ENCODE measurements at places on chromosomes 11 and 22.

- no peak for DNase-seq
Measured at GRCh38 chr11:2129699-2130366, 9.4 kb downstream of the IGF2 start.

GRCh38 chr11:92330114-92330513 is 105.5 kb downstream of the FAT3 start:
- no peak for DNase-seq

GRCh38 chr11:5596607-5597201 is at the start of gene TRIM6:
Gene TRIM6 (plus strand): TSS chr11:5596637. CDS start chr11:5596898, 261 bp downstream.
- DNase-seq: no peak

DNA sequence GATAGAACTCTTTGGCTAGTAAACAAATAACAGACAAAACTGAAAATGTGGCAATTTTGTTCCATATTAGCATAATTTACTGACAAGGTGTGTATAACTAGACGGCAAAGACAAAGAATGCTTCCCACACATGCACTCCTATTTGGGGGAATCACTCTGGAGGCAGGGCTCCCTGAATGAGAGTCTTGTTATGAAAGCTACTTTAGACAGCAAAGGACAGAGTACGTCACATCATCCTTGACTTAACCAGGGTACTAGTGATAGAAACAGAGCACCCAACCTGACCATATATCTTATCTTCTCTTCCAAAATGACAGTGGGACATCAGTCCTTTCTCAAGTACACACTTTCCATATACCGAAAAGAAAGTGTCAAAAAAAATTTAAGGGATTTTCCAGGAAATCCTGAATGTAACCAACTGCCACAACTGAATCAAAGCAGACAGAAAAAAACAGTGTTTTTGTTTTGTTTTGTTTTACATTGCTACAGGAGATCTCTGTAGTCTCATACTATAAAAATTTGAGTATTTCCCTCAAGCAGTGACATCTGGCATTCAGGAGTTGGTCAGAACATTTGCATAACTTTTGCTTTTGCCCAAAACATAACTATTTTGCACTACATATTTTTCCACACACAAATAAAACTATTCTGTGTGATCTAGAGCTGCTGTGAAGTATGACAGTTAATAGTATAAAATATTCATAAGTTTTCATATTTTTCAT is 98.9 kb downstream of the ARHGAP20 start:
- no peak for DNase-seq

DNA sequence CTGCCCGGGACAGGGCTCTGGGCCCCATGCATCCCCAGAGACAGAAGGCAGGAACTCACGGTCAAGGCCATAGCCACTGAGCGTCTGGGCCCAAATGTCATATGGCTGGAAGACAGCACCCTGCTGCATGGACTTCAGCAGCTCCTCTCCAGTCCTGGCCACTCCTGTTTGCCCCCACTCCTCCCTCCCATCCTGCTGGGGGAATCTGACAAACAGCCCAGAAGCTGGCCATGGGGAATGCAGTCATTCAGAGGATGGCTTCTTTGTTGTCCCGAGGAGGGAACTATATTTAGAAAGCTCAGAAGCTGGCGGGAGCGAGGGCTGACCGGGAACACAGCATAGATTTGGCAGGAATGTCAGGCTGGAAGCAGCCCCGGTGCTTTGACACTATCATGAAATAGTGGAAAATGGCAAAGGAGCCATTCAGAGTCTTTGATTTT is 35.0 kb downstream of the DKK3 start:
- peak; percentile 79 for DNase-seq

DNA sequence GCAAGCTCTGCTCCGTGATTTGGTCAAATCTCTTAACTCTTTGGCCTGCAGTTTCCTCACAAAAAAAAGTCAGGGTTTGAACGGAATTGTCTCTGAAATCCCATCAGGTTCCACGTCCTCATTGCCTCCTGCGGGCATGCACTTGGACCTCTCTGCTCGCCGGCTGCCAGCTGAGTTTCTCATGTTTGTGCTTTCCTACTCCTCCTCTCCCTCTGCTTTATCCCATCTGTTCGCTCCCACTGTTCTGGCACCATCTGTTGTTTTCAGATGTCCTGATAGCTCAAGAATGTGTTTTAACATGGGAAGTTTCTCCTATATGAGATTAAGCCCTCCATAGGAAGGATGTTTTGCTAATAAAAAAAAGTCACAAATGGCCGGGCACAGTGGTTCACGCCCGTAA is 49.4 kb upstream of the ARHGAP42 start:
- peak; percentile 25 for DNase-seq

DNA sequence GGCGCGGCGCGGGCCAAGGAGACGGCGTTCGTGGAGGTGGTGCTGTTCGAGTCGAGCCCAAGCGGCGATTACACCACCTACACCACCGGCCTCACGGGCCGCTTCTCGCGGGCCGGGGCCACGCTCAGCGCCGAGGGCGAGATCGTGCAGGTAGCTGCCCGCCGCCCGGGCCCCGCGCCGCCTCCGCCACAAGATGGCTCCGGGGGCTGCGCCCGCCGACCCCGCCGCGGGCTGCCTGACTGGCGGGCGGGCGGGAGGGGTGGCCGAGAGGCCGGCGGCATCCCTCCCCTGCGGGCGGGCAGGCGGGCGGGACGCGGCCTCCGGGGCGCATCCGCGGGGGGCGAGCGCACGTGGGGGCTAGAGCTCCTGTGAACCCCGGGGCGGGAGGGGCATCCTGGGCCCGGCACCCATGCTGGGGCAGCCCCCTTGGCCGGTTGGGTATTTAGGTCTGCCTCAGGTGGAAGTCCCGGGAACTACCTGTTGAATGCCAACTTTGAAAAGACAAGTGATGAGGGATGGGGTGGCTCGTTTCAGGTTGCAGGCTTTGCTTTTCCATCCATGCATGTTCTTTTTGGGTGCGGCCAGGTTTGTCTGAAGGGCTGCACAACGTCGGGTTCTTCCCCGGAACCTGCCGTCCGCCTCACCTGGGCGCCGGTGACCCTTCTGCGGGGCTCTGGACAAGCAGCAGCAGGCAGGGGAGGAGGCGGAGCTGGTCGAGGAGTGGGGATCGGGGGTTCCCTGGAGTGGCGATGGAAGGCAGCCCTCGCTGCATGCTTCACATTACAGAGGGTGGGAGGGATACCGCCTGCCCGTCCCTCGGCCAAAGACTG is 760 bp downstream of the ZNRF3 start:
- no peak for DNase-seq

- no peak for DNase-seq
Measured at GRCh38 chr22:30282616-30283046, 6.7 kb downstream of the CASTOR1 start.

DNA sequence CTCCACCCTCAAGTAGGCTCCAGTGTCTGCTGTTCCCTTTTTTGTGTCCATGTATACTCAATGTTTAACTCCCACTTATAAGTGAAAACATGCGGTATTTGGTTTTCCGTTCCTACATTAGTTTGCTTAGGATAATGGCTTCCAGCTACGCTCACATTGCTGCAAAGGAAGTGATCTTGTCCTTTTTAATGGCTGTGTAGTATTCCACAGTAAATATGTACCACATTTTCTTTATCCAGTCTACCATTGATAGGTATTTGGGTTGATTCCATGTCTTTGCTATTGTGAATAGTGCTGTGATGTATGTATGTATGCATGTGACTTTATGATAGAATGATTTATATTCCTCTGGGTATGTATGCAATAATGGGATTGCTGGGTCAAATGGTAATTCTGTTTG is 144.6 kb downstream of the BRD1 start:
- DNase-seq: no peak

GRCh38 chr22:50739894-50740293 is 1.9 kb downstream of the ACR start:
- no peak for DNase-seq

DNA sequence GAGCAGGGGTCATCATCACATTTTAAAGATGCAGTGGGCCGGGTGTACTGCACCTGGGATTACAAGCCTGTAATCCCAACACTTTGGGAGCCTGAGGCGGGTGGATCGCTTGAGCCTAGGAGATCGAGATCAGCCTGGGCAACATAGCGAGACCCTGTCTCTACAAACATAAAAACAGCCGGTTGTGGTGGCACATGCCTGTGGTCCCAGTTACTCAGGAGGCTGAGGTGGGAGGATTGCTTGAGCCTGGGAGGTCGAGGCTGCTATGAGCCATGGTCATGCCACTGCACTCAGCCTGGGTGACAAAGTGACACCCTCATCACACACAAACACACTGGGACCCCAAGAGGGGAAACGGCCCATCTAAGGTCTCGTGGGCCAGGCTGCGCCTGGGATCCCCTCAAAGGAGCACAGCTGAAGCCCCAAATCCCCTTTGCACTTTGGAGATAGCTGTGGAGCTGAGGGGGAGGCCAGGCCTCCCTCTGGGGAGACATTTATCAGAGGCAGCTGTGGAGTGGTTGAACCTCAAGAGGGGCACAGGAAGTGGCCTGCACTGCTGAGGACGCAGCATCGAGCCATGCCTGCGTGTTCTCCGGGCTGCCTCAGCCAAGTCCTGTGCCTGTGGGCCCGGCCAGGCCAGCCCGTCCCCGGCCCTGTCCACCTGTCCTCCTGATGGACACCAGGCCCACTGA is 27.5 kb downstream of the OSBPL5 start:
- no peak for DNase-seq

DNA sequence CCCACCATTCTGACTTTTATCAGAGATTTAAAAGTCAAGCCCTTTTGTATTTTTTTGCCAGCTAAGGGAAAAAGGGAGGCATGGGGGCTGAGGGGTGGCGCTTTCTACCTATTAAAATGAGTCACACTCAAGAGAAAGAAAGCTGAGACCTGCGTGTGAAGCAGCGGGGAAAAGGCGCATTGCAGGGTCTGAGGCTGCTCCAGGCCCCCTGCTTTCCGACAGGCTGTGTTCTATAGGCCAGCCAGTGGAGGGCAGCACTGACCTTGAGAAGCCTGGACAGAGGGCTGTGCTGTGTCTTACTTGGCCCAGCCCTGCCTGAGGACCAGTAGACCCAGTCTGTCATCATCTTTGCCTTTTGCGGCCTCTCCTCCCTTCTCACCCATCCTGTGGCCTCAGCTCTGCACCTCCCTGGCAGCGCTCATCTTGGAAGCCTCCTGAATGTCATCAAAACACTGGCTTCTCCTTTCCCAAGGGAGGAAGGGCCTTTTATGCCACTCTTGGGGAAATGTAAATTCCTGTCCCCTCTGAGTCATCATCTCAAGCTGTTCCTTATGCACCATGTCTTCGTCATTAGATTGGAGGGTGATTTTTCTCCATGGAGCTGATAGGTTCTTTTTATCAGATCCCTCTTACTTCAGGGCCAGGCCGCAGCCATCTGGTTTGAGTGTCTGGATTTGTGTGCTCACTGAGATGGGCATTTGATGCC is 12.6 kb upstream of the MAPK8IP1 start:
- DNase-seq: peak; percentile 61

DNA sequence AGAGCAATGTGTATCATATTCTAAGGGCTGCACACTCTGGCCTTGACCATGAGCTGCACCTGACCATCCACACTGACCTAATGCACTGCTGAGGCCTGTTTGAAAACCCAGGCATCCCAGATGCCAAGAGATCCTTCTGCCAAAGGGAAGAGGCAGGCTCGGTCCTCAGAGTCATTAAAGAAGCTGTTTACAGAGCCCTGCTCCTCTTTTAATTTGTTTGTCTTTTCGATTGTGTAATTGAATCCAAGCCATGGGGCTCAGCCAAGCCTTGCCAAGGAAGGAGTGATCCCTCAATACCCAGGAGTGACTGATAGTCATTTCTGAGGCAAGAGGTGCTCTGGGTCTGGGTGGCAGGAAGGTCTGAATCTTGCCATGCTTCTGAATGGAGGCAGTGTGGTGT is 94.5 kb upstream of the ISX start:
- no peak for DNase-seq

DNA sequence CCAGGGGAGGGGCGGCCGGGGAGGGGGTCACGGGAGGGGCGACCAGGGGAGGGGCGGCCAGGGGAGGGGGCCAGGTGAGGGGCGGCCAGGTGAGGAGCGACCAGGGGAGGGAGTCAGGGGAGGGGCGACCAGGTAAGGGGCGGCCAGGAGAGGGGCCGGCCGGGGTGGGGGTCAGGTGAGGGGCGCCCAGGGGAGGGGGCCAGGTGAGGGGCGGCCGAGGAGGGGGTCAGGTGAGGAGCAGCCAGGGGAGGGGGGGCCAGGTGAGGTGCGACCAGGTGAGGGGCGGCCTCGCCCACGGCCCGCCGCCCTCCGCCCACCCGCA is 355 bp downstream of the TESMIN start:
- DNase-seq: no peak

- DNase-seq: no peak
Measured at GRCh38 chr11:129973068-129973467, 29.6 kb downstream of the PRDM10 start.

- DNase-seq: no peak
Measured at GRCh38 chr11:120182372-120182771, 28.5 kb upstream of the OAF start.

Data from occipital lobe (tissue), 3 donors.